ENCODE measurements at places on chromosomes 3 and 15. TPM values are rescaled to one million over a fixed set of nuclear protein-coding genes. Genes with fewer than 3 reads are reported as not detected.

- no peak overlapping the region for H3K4me3 ChIP-seq
- DNase-seq: peak; percentile 70
- no peak overlapping the region for H3K27ac ChIP-seq
- H3K27me3 ChIP-seq: no peaks in the 10 kb centered on the region
Observed at GRCh38 chr3:38582941-38583645, 66.4 kb downstream of the SCN5A start.

DNA sequence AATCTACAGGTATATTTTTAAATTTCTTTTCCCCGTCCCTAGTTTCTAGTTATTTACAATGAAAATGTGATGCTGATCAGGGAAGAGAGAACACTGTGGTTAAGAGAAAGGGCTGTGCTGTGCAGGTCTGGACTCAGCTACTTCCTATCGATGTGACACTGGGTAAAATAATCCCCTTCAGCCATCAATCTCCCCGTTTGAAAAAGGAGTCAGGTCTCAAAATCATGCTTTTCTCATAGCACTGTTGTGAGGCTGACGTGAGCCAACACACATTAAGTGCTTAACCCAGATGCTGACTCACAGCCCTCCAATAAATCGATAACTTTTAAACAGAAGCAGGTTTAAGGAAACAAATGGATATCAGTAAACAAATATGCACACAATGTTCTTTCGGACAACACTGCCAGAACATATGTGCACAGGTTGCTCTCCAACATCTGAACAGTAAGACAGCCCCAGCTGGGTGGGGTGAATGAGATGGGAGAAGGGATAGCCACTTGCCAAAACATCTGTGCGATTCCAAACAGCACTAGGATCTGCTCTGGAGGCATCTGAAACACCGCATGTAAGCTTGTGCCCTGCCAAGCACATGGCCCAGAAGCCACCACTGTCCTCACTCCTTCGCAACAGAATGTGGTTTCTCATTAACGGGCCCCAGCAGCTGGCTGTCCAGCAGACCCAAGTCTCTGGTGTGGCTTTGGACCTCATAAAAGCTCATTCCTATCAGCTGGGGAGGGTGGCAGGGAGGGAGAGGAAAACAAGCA, 143.2 kb upstream of the PRICKLE2 start:
- no peak overlapping the region for H3K4me3 ChIP-seq
- no peaks in the 10 kb centered on the region for H3K27me3 ChIP-seq
- DNase-seq: no peak

DNA sequence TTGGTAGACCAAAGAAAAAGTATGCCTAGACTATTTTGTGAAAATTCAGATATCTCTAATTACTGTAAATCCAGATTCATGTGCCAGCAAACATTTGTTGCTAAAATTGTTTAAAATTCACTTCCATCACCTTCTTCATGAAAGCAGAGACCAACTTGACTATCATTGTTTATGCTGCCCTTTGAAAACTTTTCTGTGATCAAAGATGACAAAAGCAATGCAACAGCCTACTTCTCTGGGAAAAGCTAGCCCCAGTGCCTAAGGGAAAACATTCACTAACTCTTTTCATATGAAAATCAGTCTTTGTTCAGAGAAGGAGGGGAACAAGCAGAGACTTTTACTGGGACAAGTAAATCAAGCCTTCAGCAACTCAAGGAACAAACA, 178.0 kb upstream of the P2RY1 start:
- DNase-seq: no peak
- H3K4me1 ChIP-seq: peaks cover 15% of the 10 kb centered on the region
- H3K27me3 ChIP-seq: no peaks in the 10 kb centered on the region

DNA sequence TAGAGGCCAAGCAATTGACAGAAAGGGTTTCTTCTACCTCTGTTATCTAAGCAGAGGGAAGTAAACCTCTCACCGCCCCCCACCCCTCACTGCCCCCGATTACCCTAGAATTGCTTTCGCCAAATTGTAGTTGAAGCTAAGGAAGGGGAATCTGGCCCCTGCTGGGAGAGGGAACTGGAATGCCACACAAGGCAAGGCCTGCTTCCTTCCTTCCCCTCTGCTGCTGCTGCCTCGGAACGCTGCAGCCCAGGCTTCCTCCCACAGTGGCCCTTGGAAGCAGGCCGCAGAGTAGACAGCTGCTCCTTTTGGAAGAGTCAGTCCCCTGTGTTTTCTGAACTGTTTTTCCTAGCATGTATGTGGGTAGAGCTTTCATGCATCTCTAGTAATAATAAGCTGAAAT, 21.6 kb downstream of the RLBP1 start:
- H3K4me3 ChIP-seq: no peak overlapping the region
- no peak overlapping the region for H3K27ac ChIP-seq
- H3K27me3 ChIP-seq: no peaks in the 10 kb centered on the region
- no peak for DNase-seq
- H3K4me1 ChIP-seq: peaks cover 23% of the 10 kb centered on the region
- peaks cover 22% of the 10 kb centered on the region for H3K36me3 ChIP-seq

The STAC gene
- 3.9 TPM for total RNA-seq

- H3K36me3 ChIP-seq: no peaks in the 10 kb centered on the region
- H3K4me3 ChIP-seq: no peak overlapping the region
- DNase-seq: no peak
- no peaks in the 10 kb centered on the region for H3K27me3 ChIP-seq
- no peaks in the 10 kb centered on the region for H3K4me1 ChIP-seq
- no peak overlapping the region for H3K27ac ChIP-seq
Observed at GRCh38 chr15:75995611-75996010, 16.6 kb downstream of the NRG4 start.

DNA sequence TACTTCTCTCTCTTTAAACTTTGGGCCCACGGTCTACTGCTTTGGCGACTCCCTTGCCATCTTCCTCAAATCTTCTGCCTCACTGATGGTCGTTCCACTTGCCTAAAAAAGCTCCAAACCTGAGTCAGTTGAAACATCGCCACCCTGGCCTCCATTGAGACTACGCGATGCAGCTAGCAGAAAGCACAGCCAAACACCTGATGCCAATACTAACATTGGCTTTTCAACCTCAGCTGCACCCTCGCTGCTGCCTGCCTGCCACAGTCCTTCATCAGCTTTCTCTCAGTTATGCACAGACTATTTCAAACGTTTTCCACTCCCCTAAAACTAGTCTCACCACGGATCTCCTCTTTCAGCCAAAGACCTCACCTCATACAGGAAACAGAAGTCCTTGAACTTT, 214.2 kb upstream of the TMCO5A start:
- no peaks in the 10 kb centered on the region for H3K36me3 ChIP-seq
- no peak for DNase-seq
- no peak overlapping the region for H3K4me3 ChIP-seq
- no peaks in the 10 kb centered on the region for H3K4me1 ChIP-seq
- H3K27ac ChIP-seq: no peak overlapping the region
- no peaks in the 10 kb centered on the region for H3K27me3 ChIP-seq
